Astrocyte (in vitro differentiated cells and primary cell): ENCODE measurements at places on chromosomes 12 and 14.

GRCh38 chr14:101844219-101844618 is 82.7 kb downstream of the PPP2R5C start:
- DNase-seq, result no peak

- no peak for DNase-seq
Measured at GRCh38 chr14:87306409-87307168, 686.4 kb downstream of the GALC start.

- DNase-seq, result no peak
Measured at GRCh38 chr14:21279783-21280182, at the start of gene RPGRIP1. RPGRIP1 (plus strand) TSS chr14:21280083; CDS start chr14:21287977, 7,894 bp downstream.

GRCh38 chr12:98618952-98619351 is 25.5 kb downstream of the SLC25A3 start:
- DNase-seq, result no peak

DNA sequence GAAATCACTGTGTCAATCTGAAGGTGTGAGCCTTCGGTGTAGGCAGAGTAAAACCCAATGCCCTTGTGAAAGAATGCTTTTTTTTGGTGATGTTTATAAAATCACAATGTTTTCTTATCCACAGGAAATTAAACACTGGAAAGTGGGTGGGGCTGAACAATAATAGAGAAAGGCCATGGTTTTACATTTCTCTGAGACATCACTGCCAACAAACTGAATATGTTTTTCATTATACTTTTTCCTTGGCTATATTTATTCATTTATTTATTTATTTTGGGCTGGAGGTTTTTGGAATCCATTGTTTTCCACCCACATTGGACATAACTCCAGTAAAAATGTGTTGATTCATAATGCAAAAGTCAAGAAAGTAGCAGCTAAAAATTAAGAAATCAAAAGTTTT is 16.9 kb downstream of the LRRK2 start:
- DNase-seq, result no peak

DNA sequence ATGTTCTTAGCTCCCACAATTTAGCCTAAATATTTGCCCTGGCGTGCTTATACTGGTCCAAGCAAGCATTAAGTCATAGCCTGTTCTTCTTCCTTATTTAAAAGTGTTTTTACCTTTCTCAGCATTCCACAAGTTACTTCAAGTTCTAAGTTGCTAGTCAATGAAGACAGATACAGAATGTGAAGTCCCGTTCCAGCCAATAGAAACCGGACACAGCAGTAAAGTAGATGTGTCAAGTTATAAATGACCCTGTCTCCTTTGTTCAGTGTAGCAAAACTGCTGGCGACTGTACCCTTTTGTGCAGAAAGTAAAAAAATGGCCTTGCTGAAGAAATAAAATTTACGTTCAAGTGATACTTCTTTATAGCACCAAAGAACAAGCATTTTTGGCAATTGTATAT is 3.9 kb downstream of the SNAPC1 start:
- DNase-seq, result no peak

GRCh38 chr12:89529738-89530137 is 3.9 kb upstream of the POC1B start:
- peak; percentile 25 for DNase-seq

GRCh38 chr12:121980191-121980891 is 41.3 kb upstream of the BCL7A start:
- DNase-seq, result no peak

DNA sequence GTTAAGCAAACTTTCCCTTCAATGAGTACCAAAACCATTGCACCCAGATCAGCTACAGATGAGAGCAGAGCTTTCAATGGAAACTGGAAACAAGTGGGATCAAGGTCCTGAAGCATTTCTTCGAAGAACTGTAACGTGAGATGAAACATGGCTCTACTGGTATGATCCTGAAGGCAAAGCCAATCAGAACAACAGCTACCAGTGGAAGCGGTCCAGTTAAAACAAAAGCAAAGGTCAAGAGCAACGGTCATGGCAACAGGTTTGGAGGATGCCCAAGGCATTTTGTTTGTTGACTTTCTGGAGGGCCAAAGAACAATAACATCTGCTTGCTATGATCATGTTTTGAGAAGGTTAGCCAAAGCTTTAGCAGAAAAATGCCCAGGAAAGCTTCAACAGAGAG is 137.9 kb upstream of the CPSF6 start:
- DNase-seq, result no peak

DNA sequence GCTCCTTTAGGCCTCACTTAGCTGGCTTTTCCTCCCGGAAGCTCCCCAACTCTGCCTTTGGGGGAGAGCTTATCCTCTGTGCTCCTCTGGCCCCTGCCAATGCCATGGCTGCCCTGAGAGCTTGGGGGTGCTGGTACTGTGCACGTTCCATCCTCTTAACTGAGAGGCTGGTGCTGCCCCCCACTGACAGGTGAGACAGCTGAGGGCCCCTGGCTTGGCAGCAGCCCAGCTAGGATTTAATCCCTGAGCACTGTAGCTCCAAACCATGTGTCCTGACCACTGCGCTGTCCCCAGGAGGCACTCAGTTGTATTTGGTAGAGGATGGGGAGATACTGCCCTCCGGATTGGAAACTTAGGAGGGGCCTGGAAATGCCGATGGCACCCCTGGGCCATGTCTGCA is 46.1 kb downstream of the UBE3B start:
- no peak for DNase-seq

GRCh38 chr14:77027538-77028383 is 747 bp downstream of the IRF2BPL start:
- DNase-seq, result peak; percentile 65

DNA sequence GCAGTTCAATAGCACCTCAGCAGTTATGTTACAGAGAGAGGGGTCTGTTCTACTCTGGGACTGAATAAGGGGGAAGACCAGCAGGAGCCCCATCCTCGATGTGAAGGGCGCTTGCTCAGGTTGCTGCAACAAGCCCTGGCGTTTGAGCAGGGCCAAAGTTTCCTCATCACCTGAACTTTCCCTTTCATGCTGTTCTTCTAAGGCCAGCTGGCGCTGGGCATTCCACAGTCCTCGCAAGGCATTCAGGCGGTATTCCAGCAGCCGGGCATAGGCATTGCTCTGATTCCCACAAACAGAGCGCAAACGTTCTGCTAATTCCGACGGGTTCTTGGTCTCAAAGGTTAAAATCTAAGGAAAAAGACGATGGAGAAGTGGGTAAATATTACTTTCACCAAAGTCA is 62.8 kb downstream of the HECTD4 start:
- no peak for DNase-seq

GRCh38 chr12:94094700-94095099 is 53.7 kb upstream of the PLXNC1 start:
- DNase-seq, result no peak

GRCh38 chr12:117439531-117440001 is 78.1 kb upstream of the NOS1 start:
- DNase-seq, result no peak

GRCh38 chr12:104291867-104292524 is 11.5 kb upstream of the EID3 start:
- no peak for DNase-seq

- peak; percentile 71 for DNase-seq
Measured at GRCh38 chr12:67747869-67748742, 99.6 kb downstream of the DYRK2 start.

DNA sequence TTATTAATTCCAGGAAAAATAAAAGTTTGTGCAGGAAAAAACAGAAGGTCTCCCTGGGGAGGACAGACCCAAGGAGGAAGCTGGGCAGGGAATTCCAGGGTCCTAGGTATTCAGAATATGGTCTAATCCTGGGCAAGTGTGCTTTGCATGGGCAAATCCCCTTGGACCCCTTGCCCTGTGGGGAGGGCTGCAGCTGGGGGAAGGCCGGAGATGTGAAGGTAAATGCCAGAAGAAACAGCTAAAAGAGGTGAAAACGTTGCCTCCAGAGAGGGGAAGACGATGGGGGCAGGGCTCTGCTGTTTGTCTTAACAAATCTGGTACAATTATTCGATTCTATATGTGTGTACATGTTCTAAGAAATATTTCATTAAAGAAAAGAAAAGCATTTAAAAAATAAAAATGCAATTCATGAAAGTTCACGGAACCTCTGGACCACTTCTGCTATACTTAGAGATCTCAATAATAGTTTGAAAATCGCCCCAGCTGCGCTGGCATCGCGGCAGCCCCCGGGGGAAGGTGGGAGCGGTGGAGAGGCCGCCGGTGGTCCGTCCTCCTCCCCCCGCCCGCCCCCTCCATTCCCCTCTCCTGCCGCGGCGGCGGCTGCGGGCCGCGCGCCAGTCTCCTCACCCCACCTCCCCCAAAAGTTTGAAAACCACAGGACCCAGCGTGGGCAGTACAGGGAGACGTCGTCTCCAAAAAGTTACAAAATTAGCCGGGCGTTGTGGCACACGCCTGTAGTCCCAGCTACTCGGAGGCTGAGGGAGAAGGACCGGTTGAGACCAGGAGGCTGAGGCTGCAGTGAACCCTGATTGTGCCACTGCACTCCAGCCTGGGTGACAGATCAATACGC is 1.5 kb upstream of the PRPF40B start:
- no peak for DNase-seq

GRCh38 chr12:18719922-18720510 is 17.8 kb downstream of the PLCZ1 start:
- peak; percentile 27 for DNase-seq

DNA sequence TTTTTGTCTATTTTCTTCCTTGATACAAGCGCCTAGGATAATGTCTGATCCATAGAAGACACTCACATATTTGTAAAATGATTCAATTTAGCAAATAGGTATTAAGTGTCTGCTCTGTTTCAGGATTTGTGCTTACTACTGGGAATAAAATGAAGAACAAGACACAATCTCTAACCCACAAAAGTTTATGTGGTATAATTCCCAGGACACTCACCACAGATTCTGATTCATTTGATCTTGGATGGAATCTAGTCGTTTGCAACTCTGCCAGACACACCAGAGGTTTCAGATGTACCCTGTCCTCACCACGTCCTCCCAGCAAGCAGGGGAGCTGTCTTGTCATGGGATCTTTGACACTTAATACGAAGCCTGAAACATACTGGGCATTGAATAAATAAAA is 208.3 kb downstream of the LRIG3 start:
- peak; percentile 93 for DNase-seq

DNA sequence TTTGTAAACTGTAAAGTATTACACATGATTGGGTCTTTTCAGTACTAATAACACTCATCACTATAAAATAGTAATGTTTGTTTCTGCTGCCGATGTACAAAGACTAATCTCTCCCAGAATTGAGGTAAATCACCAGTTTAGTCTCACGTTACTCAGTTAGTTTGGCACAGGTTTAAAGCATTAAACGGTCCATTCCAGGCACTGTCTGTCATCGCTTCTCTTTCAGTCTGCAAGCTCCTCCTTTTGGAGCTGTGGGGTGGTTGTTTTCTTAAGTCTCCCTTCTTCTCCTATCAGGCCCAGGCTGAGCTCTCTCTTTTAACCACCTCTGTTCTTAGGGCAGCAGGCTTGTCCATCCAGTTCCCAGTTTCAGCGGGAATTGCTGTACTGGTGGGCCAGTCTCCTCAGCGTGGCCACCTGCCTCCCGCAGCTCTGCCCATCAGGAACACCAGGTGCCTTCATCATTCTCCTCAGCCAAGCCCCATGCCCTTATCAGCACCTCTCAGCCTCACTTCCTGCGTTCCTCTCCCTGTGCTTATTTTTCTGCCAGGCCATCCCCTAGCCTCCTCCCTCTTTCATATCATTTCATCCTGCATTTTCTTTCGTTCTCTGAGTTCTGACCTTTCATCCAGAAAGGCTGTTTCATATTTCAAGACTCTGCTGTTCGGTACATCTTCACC is 149.0 kb downstream of the TGFB3 start:
- peak; percentile 91 for DNase-seq

DNA sequence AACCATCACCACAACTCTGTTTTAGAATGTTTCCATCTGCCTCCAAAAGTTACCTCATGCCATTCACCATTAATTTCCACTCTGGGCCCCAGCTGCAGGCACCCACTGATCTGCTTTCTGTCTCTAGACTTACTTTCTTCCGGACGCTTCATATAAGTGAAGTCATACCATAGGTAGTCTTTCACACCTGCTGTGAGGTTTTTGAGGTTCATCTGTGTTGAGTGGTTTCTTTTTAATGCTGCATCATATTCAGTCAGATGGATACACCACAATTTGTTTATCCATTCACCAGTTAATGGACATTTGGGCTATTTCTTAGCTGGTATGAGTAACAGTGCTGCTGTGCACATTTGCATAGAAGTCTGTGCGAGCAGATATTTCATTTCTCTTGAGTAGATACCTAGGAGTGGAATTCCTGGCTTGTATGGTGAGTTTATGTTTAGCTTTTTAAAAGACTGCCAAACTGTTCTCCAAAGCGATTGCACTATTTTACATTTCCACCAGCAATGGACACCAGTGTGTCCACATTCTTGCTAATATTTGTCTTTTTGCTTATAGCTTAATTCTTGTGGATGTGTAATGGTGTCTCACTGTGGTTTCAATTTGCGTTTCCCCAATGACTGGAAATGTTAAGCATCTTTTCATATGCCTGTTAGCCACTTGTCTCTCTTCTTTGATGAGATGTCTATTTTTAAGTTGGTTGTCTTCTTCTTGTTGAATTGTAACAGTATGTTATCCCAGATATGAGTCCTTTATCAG is 48.3 kb downstream of the ZFYVE21 start:
- no peak for DNase-seq

- peak; percentile 85 for DNase-seq
Measured at GRCh38 chr12:58922849-58923248, 2.5 kb upstream of the LRIG3 start.

DNA sequence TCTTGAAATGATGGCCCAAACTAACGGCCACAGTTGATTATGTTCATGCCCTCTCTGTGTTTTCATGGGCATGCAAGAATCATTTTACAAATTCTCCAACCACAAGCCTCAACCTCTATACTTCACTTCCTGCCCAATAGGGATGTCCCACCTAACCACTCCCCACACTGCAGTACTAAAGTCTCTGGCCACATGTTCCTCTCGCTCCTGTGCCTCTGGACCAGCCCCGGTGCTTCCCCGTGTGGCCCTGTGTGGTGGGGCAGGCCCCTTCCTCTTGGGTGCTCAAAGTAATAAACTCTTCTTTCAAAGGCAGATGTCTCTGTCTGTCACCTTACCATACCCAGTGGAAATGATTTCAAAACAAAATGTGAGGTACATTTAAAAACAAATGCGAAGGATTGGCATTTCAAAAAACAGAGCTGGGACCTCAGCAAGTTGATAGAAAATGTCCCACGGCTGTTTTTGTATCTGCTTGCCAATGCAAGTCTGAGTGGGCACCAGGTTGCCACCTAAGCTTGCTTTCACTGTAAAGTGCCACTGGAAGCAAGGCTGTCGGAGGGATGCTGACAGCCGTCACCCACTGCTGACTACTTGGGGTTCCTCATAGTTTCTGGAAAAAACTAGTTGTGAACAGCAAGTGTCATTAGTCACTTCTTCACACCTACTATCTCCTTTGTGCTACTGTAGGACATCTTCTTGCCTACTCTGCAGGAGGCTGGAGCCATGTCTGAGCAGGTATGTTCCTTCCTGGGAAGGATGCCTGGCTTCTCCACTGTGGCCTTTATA is 8.2 kb upstream of the SERPINA11 start:
- no peak for DNase-seq

GRCh38 chr14:65016471-65016870 is 29.8 kb downstream of the FNTB start:
- no peak for DNase-seq
